Cardiac muscle cell (in vitro differentiated cells and primary cell): ENCODE measurements at places on chromosomes 13 and 19. TPM values are rescaled to one million over a fixed set of nuclear protein-coding genes. Genes with fewer than 3 reads are reported as not detected.

DNA sequence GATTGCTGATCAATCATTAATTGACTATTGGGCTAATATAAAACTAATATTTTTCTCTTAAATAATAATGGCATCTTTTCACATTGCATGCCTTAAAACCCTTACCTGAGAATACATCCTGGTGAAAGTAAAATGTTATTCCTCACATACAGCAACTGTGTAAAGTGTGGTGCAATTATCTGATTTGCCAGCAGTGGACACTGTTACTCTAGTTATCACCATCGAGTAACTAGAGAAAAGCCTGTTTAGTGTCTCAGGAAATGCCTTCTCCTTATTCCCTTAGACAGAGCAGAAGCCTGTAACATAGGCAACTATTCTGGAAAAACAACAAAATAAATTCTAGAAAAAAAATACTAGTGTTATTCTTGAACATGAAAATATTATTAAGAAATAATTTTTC lies 459.8 kb downstream of the FGF14 start:
- DNase-seq = peak; percentile 4

GRCh38 chr13:73754241-73754640 lies 380.0 kb downstream of the KLF12 start:
- no peak for DNase-seq

DNA sequence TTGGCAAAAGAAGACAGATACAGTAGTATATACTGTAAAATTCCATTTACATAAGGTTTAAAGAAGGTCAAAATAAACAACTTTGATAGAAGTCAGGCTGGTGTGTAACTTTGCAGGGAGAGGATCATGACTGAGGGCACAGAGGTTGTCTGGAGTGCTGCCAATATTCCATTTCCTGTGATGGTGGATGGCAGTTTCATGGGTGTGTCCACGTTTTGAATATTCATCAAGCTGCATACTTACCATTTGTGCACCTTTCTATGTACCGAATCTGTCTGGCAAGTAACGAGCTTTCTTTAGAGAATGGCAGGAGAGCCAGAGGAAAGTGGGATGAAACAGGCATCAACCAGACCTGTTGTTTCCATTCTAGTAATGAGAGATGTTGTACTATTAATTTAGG lies 420.5 kb upstream of the HTR2A start:
- no peak for DNase-seq

- no peak for DNase-seq
These were observed 2591.7 kb upstream of the PCDH20 start for GRCh38 chr13:64007339-64007738.

DNA sequence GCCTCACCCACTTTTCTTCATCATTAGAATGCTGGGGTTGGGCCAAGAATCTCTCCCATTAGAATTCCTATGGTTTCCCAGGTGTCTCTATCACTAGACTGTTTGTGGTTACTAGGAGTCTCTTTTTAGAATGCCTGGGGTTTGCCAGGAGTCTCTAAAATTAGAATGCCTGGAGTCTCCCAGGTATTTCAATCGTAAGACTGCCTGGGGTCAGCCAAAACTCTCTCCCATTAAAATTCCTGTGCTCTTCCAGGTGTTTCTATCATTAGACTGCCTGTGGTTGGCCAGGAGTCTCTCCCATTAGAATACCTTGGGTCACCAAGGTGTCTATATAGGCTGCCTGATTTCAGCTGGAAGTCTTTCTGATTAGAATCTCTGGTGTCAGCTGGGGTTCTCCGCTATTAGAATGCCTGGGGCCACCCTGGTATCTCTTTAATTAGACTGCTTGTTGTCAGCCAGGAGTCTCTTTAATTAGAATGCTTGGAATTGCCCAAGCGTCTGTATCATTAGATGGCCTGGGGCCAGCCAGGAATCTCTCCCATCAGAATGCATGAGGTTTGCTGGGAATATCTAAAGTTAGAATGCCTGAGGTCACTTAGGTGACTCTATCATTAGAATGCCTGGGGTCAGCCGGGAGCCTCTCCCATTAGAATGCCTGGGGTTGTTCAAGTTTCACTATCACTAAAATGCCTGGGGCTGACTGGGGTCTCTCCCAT lies 1479.2 kb downstream of the UQCRFS1 start:
- DNase-seq = no peak

- DNase-seq = no peak
These were observed 647.1 kb upstream of the MIR17HG start for GRCh38 chr13:90700340-90700739.

DNA sequence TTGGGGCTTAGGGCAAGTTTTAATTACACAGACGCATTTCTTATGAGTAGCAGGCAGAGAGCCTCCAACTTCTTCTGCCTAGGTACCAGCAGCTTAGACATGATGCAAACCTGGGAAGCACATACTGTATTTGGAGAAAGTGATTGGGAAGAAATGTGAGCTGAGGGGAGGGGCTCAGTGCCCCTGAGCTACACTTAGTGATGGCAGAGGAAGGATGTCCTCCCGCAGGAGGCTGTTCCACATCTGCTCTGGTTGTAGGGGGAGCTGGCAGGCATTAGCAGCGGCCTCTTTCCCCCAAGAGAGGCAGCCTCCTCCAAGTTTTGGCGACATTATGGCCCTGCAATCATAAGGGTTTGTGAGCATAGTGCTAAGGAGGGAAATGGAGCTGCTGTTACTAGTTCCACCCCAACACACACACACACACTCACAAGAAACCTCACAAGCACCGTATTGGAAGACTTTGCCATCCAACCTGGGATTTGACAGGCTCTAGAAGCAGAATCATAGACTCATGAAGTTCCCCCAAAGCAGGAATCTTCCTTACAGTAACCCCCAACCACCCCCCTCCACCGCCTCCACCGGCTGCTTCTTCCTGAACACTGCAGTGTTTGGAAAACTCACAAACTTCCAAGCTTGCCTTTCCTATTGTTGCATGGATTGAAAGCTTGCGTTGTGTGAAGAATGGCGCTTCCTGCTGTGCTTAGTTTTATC lies 3.3 kb downstream of the ALOX5AP start:
- DNase-seq = no peak

- DNase-seq = peak; percentile 89
These were observed 3.0 kb downstream of the IRF2BP1 start for GRCh38 chr19:45882652-45883585.

DNA sequence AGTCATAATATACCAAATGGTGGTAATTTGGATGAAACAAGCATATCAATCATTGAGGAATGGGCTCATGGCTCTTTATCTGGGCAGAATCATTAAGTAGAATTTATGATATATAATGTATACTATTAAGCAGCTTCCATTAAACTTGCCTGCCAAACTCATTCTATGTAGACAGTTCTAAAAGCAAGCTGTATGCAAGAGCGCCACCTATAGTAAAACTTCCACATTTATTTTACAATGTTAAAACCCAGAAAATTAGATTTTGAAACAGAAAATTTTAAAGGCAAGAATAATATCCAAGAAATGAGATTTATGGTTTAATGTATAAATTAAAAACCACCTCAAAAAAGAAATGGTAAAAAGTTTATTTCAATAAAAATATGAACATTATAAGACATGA lies 161.5 kb downstream of the MZT1 start:
- DNase-seq = peak; percentile 68

- no peak for DNase-seq
These were observed 32.9 kb downstream of the FLT3 start for GRCh38 chr13:28067491-28067890.

DKKL1 gene
- total RNA-seq = 11.0 and 12.7 TPM in 2 replicates

KCNRG gene
- 0.69 and 1.9 TPM in 2 replicates for total RNA-seq

KLK15 gene
- not detected in 2 replicates for total RNA-seq

TRPC4 gene
- 0.09 and 0.28 TPM in 2 replicates for total RNA-seq

TNNI3 gene
- total RNA-seq = 64.5 and 78.6 TPM in 2 replicates

PDE4A gene
- 1.0 and 2.5 TPM in 2 replicates for total RNA-seq
